Chondrocyte (in vitro differentiated cells): ENCODE measurements at places on chromosomes 16 and 17. TPM values are rescaled to one million over a fixed set of nuclear protein-coding genes. Genes with fewer than 3 reads are reported as not detected.

DNA sequence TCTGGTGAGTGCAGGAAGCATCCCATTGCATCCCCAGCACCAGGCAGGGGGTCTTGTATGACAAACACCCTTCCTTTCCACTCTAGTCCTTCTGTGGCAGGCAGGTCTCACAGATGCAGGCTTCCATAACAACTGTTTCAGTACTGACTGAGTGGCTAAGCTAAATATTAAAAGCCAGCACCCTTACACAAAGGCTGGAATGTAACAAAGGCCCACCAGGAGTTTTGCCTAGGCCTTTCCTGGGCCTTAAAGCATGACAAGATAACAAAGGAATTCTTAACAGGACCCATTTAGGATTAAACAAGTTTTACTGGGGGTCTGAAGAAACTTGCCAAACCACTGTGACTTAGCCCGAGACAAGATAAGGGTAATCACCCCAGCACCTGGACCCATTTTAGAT lies 228.9 kb upstream of the RPL38 start:
- no peak for DNase-seq
- H3K36me3 ChIP-seq, result no peaks in the 10 kb centered on the region
- no peak overlapping the region for H3K4me3 ChIP-seq
- peaks cover 34% of the 10 kb centered on the region for H3K27me3 ChIP-seq

GRCh38 chr17:20315821-20316220 lies 151.5 kb downstream of the LGALS9B start:
- H3K27ac ChIP-seq, result no peak overlapping the region
- H3K27me3 ChIP-seq, result no peaks in the 10 kb centered on the region
- peaks cover 10% of the 10 kb centered on the region for H3K4me1 ChIP-seq
- no peak for DNase-seq
- H3K36me3 ChIP-seq, result peaks cover 12% of the 10 kb centered on the region

DNA sequence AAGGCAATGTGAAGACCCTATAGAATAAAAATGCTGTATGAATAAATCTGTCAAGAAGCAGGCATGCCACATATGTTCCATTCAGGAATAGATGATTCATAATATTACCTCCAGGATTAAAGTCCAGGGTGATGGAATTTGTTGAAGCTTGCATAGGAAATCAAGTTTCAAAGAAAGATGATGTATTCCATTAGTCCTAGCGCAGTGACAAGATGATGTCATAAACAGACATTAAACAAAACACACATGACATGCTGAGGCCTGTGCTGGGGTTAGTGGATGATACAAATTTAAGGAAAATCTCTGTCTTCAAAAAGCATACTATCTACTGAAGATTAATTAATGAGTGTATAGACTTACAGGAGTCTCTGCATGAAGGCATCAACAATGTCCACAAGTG lies 1025.2 kb downstream of the CDH11 start:
- H3K27me3 ChIP-seq, result no peaks in the 10 kb centered on the region
- no peak overlapping the region for H3K27ac ChIP-seq
- H3K4me3 ChIP-seq, result no peak overlapping the region

GRCh38 chr17:76260220-76260619 lies 4.9 kb upstream of the UBALD2 start:
- no peak for DNase-seq
- peaks cover 11% of the 10 kb centered on the region for H3K4me1 ChIP-seq
- no peak overlapping the region for H3K27ac ChIP-seq
- H3K36me3 ChIP-seq, result no peaks in the 10 kb centered on the region
- no peaks in the 10 kb centered on the region for H3K27me3 ChIP-seq

GRCh38 chr16:89646270-89646669 lies 11.2 kb downstream of the CHMP1A start:
- DNase-seq, result no peak
- H3K4me1 ChIP-seq, result peaks cover under 1% of the 10 kb centered on the region
- no peaks in the 10 kb centered on the region for H3K27me3 ChIP-seq
- H3K4me3 ChIP-seq, result no peak overlapping the region
- H3K27ac ChIP-seq, result peak overlapping the region; percentile 36

The NPIPB4 gene
- 78.5 to 116 TPM (median 81.4 TPM) in 3 replicates for total RNA-seq

DNA sequence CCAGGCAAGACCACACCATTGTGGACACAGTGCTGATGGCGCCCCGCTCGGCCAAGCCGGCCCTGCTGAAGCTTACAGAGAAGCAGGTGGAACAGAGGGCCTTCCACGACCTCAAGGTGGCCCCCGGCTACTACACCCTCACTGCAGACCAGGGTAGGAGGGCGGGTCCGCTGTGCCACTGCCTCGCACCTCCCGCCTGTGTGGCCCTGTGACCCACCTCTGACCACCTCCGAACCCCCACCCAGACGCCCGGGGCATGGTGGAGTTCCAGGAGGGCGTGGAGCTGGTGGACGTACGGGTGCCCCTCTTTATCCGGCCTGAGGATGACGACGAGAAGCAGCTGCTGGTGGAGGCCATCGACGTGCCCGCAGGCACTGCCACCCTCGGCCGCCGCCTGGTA lies 21.1 kb downstream of the ITGB4 start:
- peaks cover 3% of the 10 kb centered on the region for H3K4me1 ChIP-seq
- H3K4me3 ChIP-seq, result no peak overlapping the region
- H3K27ac ChIP-seq, result no peak overlapping the region
- peak; percentile 93 for DNase-seq
- H3K27me3 ChIP-seq, result no peaks in the 10 kb centered on the region

GRCh38 chr16:71203631-71204030 lies 26.9 kb downstream of the HYDIN start:
- no peak overlapping the region for H3K27ac ChIP-seq
- H3K4me1 ChIP-seq, result no peaks in the 10 kb centered on the region
- no peak overlapping the region for H3K4me3 ChIP-seq
- H3K36me3 ChIP-seq, result peaks cover 2% of the 10 kb centered on the region

DNA sequence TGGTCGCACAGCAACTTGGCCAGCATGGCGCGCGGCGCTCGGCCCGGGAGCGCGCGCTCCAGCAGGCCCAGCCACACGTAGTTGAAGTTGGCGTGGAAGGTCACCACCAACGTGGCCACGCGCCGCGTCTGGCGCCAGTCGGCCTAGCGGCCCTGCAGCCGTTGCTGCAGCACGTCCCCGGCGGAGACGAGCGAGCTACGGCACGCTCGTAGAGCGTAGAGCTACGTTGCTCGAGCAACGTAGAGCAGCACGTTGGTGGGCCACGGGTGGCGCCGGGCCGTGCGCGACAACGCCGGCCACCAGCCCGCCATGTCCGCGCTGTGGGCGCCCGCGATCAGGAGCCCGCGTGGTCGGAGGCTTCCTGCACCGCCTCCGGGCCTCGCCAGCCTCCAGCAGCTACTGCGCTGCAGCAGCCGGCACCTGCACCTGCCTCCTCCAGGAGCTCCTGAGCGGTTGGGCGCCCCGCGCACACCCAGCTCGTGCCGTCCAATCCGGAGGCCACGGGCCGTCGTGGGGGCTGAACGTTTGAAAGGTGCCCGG lies 13.4 kb upstream of the SULT1A1 start:
- no peaks in the 10 kb centered on the region for H3K36me3 ChIP-seq
- no peaks in the 10 kb centered on the region for H3K4me1 ChIP-seq
- DNase-seq, result no peak
- peaks cover 6% of the 10 kb centered on the region for H3K27me3 ChIP-seq
- H3K27ac ChIP-seq, result no peak overlapping the region

The CETP gene
- not detected in 3 replicates for total RNA-seq

The PIRT gene
- not detected in 3 replicates for total RNA-seq

DNA sequence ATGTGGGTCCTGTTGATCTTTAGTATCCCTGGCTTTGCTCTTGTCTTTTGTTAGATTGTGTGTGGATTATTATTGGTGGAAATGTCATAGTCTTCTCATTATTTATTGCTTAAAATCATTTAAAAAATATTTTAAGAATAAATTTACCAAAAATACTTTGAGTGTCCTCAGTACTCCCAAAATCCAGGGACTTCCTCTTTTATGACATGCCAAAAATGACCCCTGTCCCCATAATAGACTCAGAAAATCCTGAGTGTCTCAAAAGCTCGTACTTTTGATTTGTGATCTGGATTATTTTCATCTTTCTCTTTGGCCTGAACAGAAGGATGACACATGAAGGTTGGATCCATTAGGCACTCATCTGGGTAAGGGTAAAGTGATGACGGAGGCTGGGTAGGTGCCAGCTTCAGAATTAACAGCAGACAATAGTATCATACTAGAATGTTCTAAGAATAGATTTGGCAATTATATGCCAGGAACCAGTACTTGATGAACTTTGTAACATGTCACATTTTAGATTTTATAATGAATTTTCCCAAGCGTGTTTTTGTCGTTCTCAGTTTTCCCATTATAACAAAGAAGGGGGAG lies 602.2 kb upstream of the CDH8 start:
- H3K4me3 ChIP-seq, result no peak overlapping the region
- no peak for DNase-seq
- H3K27me3 ChIP-seq, result no peaks in the 10 kb centered on the region
- H3K36me3 ChIP-seq, result no peaks in the 10 kb centered on the region

DNA sequence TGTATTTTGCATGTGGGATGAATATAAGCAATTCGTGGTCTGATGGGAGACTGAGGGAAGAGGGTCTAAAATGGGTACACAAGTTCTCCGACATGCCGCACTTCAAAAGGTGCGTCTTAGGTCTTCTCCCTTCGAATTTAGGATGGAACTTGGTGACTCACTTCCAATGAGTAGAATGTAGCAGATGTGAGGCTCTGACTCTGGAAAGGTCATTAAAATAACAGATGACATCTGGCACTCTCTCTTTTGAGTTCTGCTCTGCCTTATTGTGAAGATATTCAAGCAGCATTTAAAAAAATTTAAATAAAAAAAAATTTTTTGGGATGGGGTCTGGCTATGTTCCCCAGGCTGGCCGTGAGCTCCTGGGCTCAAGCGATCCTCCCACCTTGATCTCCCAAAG lies 92.7 kb downstream of the TMEM100 start:
- no peaks in the 10 kb centered on the region for H3K36me3 ChIP-seq
- DNase-seq, result no peak
- peaks cover 3% of the 10 kb centered on the region for H3K27me3 ChIP-seq
- H3K27ac ChIP-seq, result no peak overlapping the region

- no peak overlapping the region for H3K27ac ChIP-seq
- no peaks in the 10 kb centered on the region for H3K27me3 ChIP-seq
- peaks cover 50% of the 10 kb centered on the region for H3K4me1 ChIP-seq
Measured at GRCh38 chr17:14325618-14326167, 24.8 kb downstream of the HS3ST3B1 start.

GRCh38 chr16:22926105-22926751 lies 112.3 kb downstream of the HS3ST2 start:
- peaks cover 1% of the 10 kb centered on the region for H3K27me3 ChIP-seq
- no peak for DNase-seq
- H3K4me3 ChIP-seq, result no peak overlapping the region

DNA sequence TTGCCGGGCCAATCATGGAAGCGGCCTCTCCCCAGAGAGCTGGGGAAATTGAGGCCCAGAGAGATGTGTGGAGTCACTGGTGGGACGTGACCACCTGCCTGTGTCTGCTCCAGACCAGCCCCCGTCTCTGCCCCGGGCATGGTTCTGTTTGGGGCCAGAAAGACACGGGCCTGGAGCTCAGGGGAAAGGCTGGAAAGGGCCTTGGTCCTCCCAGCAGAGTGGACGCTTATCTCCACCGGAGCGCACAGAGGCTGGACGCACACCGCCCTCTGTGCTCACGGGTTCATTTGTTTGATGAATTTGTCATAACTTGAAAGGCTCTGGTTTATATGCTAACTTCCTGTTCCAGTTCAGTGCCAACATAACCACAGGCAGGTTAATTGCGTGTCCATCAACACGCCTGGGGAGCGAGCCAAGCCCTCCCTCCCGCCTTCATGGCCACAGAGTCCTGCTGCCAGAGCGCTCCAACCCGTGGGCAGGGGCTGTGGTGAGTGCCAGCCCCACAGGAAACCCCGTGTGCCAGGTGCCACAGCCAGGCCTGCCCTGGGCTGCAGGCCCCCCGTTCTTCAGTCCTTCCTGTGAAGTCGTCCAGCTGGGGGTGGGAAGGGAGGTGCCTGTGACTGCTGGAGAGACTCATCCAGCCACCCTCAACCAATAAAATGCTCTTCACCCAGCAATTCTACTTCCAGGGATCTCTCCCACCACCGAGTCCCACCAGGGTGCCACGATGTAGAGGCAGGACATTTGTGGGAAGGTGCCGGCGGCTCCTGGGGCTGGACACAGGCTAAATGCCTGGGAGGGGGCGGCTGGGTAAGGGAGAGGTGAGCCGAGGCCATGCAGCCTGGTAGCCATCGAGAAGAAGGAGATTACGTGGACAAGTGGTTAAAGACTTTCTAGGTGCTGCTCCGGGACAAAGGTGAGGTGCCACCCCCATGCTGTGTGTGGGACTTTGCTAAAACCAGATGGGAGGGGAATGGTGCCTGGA lies 29.4 kb upstream of the BAHCC1 start:
- peak overlapping the region; percentile 1 for H3K27ac ChIP-seq

The CDH8 gene
- total RNA-seq, result 2.8 to 6.2 TPM (median 5.7 TPM) in 3 replicates

- H3K27ac ChIP-seq, result no peak overlapping the region
- no peaks in the 10 kb centered on the region for H3K27me3 ChIP-seq
- H3K4me1 ChIP-seq, result no peaks in the 10 kb centered on the region
- H3K4me3 ChIP-seq, result no peak overlapping the region
Measured at GRCh38 chr17:83037084-83037873, 42.1 kb upstream of the METRNL start.

The FBXO39 gene
- not detected in 3 replicates for total RNA-seq

The MT1A gene
- 1.1 TPM in 1 of 3 replicates, not detected in the others for total RNA-seq

GRCh38 chr16:26212599-26212998 lies 520.8 kb downstream of the HS3ST4 start:
- H3K4me1 ChIP-seq, result no peaks in the 10 kb centered on the region
- H3K4me3 ChIP-seq, result no peak overlapping the region
- no peak for DNase-seq
- no peak overlapping the region for H3K27ac ChIP-seq
- no peaks in the 10 kb centered on the region for H3K27me3 ChIP-seq
- no peaks in the 10 kb centered on the region for H3K36me3 ChIP-seq

The NHLRC4 gene
- not detected in 3 replicates for total RNA-seq

The FZD2 gene
- 103 to 127 TPM (median 108 TPM) in 3 replicates for total RNA-seq

DNA sequence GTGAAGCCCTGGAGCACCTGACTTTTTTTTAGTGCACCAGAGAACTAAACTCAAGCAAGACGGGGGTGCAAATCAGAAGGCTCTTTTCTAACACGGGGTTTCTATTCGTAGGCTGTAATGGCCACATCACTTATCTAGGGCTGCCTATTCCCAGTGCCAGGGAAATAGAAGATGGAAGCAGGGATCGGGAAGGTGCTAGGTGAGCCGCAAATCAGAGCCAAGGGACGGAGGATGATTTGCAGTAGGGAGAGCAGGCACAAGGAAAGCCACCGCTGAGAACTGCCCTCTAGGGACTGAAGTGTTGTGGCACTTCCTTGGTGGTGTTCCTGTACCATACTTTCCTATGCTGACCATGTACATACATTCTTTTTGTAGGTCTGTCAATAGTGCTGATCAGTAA lies 7.8 kb upstream of the SLC46A1 start:
- H3K27me3 ChIP-seq, result peaks cover 29% of the 10 kb centered on the region
- no peak overlapping the region for H3K4me3 ChIP-seq
- H3K36me3 ChIP-seq, result no peaks in the 10 kb centered on the region
- H3K27ac ChIP-seq, result no peak overlapping the region

The CD300A gene
- total RNA-seq, result not detected in 3 replicates

GRCh38 chr17:30221346-30221745 lies 14.2 kb downstream of the SLC6A4 start:
- no peak overlapping the region for H3K4me3 ChIP-seq
- no peaks in the 10 kb centered on the region for H3K36me3 ChIP-seq
- H3K4me1 ChIP-seq, result peaks cover 13% of the 10 kb centered on the region
